T-helper 22 cell (primary cell): ENCODE measurements at places on chromosomes 5 and 9.

DNA sequence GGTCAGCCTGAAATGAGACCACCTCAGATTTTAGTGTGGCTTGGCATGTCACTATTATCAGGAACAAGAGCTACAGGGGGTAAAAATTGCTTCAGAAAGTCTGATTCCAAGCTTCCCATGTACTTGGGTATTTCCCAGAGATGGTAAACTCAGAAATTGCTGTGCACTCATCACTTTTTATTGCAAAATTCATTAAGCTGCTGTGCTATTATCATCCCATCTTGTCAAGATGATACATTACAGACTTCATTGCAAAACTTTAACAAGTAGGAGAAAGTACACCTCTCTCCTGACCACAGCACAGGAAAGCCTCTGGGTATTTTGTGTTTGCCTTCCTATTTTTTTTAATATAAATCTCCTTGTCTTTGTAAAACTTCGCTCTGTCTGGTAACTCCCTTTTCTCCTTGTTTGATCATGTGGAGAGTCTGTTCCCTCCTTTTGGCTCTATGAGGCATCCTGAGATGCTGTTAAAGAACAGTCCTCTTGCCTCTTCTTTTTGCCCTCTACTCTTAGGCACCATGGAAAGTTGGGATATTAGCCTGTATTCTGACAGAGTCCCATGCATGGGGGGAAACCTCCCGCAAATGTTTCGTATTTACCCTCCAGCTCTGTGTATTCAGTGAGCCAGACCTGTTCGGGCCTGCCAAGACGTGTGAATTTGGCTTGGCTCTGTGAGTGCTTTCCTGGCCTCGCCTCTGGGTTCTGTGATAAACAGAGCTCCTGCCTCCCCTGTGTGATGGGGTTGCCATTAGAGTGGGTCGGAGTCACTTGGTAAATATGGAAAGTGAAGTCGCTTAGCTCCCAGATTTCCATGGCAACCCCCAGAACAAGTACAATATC, 260.7 kb downstream of the NR3C1 start:
- DNase-seq, result no peak

DNA sequence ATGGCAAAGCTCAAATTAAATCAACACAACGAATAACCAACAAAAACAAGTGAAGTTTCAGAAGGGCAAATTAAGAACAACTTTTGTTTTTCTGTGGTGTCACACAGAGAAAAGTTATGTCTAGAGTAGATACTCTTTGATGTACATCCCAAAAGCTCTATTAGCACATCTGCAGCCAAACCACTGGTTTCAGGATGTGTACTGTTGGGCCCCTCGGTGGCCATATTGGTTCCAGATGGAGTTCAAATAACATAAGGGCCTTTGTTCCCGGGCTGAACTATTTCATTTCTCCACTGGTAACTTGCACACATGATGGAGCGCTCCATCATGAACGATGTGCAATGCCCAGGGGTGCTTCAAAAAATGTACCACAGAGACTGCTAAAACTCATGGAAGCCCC, 126.1 kb downstream of the SEMA5A start:
- DNase-seq, result no peak

DNA sequence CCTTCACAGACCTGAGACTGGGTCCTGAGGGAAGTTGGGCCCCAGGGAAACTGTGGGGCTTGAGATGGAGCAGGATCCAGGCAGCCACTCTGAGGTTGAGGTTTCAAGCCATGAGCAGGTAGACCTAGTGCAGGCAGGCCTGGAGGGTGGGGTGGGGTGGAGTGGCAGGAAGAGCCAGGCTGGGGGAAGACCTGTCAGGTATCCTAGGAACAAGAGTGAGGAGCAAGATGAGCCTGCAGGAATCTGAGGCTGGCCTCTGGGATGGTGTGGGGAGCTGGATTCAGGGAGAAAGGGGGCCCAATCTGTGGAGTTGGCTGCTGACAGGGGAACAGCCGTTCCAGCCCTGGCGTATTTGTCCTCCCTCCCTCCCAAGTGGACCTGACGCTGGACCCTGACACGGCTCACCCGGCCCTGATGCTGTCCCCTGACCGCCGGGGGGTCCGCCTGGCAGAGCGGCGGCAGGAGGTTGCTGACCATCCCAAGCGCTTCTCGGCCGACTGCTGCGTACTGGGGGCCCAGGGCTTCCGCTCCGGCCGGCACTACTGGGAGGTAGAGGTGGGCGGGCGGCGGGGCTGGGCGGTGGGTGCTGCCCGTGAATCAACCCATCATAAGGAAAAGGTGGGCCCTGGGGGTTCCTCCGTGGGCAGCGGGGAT, 9.8 kb downstream of the RACK1 start:
- DNase-seq, result no peak

DNA sequence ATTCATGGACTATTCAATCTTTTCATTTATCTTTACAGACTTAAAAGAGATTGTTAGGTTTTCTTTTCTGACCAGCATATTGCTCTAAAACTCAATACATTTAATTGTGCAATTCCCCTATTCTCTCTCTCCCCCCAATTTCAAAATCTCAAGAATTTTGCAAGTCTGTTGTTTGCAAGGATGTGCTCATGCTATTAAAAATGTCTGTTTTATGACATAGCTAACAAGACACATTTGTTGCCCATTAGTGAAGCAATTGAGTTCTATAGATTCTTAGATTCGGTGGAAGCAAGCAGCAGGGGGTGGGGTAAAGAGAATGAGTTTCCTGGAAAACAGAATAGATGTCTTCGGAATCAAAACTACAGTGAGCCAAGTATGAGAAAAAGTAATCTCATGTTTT, 8.5 kb upstream of the CSNK1A1 start:
- DNase-seq, result no peak

DNA sequence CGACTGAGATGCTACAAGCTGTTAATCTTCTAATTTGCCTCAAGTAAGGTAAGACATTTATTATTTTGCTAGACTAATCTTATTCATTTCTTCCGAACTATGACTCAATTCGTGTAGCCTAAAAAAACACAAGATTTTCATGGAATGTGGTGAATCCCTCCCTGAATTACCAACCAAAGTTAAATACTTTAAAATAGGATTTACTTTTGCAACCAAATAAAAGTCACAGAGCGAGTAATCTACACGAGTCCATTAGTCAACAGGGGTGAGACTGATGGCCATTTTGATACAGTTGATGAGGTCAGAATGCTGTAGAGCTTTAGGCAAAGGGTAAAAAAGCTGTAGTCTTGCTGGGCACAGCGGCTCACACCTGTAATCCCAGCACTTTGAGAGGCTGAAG, 13.1 kb upstream of the BNC2 start:
- DNase-seq, result no peak

DNA sequence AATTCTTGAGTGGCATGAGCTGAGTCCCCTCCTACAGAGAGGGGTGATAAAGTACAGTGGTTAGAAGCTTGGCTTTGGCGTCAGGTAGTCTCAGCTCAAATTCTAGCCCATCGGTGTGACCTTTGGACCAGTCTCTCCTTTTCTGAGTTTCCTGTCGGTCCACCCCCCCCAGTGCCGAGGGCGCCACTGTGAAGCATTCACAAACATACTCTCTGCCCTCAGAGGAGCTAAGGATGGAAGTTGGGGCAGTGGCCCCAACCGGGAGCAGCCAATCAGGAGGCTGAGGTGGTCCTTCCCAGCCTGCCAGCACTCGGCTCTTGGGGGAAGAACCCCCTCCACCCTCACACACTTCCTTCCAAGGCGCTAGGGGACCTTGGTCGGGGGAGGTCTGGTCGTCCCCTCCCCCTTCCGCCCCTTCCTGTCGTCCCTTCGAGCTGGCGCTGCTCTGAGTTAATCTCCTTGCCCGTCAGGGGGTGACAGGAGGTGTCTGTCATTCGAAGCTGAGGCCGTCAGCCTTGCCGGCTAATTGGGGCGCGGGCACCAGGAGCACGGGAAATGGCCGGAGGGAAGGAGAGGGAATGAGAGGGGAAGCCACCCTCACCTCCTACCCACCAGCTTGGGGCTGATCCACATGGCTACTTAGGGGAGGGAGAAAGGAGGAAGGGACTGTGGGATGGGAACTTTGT, 53.0 kb downstream of the CXXC5 start:
- no peak for DNase-seq

- no peak for DNase-seq
Observed at GRCh38 chr5:97224112-97224750, 41.2 kb upstream of the RIOK2 start.

- DNase-seq, result no peak
Observed at GRCh38 chr9:26292943-26293342, 599.7 kb downstream of the CAAP1 start.

DNA sequence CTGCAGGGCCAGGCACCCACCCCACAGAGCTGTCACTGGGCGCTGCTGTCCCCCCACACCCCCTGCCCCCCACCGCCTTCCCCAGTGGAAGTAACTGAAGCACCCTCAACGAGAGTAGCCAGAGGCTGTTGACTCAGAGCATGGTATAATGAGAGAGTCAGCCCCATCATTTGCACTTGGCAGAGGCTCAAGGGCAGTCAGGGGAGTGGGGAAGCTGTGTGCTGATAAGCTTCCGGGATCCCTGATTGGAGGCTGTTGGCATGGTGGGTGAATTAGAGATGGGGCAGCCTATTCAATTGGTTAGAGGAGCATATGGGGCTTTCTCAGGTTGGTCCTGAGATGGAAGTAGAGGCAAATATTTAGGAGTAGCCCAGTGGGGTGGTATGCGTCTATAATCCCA, 77.1 kb upstream of the GOLM1 start:
- no peak for DNase-seq

DNA sequence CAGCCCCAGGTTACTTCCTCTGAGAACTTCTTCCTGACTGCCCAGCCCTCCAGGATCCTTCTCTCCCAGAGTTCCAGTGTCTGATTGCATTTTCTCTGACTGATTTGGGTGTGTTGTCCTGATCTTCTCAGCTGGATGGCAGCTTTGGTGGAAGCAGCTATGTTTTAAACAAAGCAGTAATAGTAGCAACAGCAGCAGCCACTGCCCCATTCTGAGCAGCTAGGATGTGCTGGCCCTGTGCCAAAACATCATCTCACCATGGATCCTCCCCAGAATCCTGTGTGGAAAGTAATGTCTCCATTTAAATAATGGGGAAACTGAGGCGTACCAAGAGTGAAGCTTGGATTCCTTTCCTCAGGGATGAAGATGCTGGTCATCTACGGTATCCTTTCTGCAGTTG, 46.4 kb upstream of the PSD2 start:
- no peak for DNase-seq

DNA sequence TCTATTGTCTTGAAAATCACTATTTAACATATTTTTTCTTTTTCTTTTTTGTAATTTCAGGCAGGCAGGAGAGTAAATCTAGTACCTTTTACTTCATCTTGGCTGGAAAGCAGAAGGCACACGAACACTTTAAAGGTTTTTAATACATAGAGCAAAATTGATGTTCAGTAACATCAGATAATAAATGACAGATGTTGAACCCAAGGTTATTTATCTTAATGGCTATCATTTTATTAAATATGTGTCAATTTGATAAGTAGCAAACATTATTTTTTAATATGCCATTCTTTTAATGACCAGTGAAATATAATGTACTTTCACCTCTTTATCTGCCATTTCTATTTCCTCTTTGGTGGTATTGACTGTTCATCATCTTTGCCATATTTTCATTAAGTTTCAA, 381.2 kb downstream of the ARHGEF28 start:
- no peak for DNase-seq

- DNase-seq, result no peak
Observed at GRCh38 chr5:73544429-73545402, 20.7 kb downstream of the ANKRA2 start.

DNA sequence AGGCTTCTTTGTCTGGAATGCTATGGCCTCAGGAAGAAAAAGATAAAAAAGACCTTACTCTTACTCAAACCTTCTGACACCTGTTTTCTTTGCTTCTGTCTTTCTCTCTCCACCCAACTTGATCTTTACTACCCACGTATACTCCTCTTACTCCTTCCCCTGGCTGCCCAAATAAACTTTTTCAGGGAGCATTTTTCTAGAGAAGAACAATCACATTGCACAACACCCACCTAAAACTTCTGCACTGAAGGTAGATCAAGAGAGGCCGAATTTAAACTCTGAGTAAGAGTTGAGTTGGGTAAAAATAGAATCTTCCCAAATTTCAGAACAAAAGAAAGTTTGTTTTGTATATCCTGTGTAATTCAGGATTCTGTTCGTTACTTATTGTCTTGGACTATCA, 3.9 kb downstream of the TEX48 start:
- DNase-seq, result no peak

GRCh38 chr5:8869932-8870331, 675.9 kb downstream of the SEMA5A start:
- DNase-seq, result no peak

GRCh38 chr5:22058620-22059019, 794.5 kb downstream of the CDH12 start:
- DNase-seq, result no peak

- DNase-seq, result no peak
Observed at GRCh38 chr5:23216345-23216744, 291.1 kb upstream of the PRDM9 start.

DNA sequence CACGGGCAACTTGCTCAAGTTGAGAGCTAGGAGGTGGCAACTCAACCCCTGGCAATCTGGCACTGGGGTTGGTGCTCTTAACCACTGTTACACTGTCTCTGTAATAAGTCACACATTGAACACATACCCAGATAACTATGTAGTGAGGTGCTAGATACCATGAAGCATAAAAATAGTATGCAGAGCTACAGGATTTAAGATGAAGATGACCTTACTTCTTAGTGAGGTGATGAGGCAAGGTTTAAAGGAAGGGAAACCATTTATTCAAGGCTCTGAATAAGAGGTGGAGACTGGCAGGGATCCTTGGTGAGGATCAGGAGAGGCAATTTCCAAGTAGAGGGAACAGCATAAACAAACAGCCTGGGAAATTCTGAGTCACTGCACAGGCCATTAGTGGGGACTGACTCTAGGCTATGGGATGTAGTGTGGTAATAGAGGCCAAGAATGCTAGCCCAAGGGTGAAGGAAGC, 67.6 kb upstream of the NR3C1 start:
- no peak for DNase-seq

GRCh38 chr9:129653823-129654553, 11.5 kb upstream of the PRRX2 start:
- DNase-seq, result no peak

DNA sequence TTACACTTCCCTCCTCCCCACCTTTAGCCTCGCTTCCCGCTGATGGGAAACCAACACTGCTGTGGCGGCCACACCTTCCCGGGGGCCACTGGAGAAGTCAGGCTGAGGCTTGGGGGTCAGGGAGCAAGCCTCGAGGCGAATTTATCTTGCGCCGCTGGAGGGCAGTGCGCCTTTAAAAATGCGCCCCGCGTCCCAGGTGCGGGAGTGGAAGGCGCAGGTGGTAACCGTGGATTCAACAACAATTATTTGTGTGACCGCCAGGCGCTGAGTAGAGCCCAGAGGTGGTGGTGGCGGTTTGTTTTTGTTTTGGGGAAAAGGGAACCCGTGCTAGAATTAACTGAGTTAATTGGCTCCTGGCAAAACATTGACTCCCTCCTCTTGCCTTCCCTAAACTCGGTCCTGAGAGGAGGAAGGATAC, 1.1 kb downstream of the CFAP77 start:
- peak; percentile 49 for DNase-seq

GRCh38 chr9:100803956-100804355, 224.6 kb upstream of the PLPPR1 start:
- DNase-seq, result no peak

- peak; percentile 26 for DNase-seq
Observed at GRCh38 chr5:157540707-157541446, 34.7 kb downstream of the ADAM19 start.

- DNase-seq, result no peak
Observed at GRCh38 chr5:174239718-174240117, 194.2 kb downstream of the NSG2 start.
